Stimulated activated CD4-positive, alpha-beta T cell treated with anti-CD3 and anti-CD28 coated beads, Interleukin-12 subunit alpha, Interleukin-12 subunit beta, amount 100 ng/mL, for 4 hours (primary cell): ENCODE measurements at places on chromosomes 3 and 15.

GRCh38 chr3:26460985-26461384, 161.6 kb upstream of the LRRC3B start:
- DNase-seq: no peak

GRCh38 chr3:126552688-126553283, 5.9 kb downstream of the C3orf22 start:
- DNase-seq: no peak

GRCh38 chr3:133746712-133747066, 496 bp downstream of the TF start:
- DNase-seq: no peak

GRCh38 chr3:107561980-107562379, 39.2 kb downstream of the BBX start:
- no peak for DNase-seq

GRCh38 chr3:184783319-184783718, 28.6 kb upstream of the VPS8 start:
- no peak for DNase-seq

- no peak for DNase-seq
Observed at GRCh38 chr3:41369838-41370237, 170.5 kb downstream of the CTNNB1 start.

GRCh38 chr3:192090586-192090985, 629.6 kb downstream of the PYDC2 start:
- no peak for DNase-seq

GRCh38 chr3:172125053-172125452, 85.7 kb downstream of the FNDC3B start:
- DNase-seq: no peak

DNA sequence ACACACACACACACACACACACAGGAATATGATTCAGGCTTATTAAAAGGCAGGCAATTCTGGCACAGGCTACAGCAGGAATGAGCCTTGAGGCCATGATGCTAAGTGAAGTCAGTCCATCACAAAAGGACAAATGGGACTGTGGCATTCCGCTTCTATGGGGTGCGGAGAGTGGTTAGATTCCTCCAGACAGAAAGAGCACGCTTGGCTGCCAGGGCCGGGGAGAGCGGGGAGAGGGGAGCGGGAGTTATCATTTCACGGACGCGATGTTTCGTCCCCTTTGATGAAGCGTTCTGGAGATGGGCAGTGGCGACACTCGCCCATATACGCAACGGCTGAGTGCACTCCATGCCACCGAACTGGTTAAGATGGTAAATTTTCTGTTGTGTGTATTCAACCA, 58.5 kb upstream of the FAM174B start:
- DNase-seq: no peak

GRCh38 chr15:33188641-33189257, 5.8 kb downstream of the FMN1 start:
- no peak for DNase-seq

DNA sequence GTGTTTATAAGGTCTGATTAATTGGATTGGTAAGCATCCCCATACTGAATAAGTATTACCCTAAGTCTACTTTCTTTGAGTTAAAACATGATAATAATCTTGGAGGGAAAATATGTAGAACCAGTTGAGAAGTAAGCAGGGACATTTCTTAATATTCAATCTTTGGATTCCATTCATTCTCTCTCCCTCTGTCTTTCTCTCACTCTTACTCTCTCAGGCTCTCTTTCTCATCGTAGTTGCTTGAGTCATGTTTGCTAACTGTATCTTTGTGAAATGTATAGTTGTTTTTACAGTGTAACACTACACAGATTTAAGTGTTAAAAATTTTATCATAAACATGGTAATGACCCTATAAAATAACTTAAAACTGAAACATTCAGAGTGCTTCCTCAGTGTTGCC, 163.8 kb downstream of the RSRC1 start:
- no peak for DNase-seq

DNA sequence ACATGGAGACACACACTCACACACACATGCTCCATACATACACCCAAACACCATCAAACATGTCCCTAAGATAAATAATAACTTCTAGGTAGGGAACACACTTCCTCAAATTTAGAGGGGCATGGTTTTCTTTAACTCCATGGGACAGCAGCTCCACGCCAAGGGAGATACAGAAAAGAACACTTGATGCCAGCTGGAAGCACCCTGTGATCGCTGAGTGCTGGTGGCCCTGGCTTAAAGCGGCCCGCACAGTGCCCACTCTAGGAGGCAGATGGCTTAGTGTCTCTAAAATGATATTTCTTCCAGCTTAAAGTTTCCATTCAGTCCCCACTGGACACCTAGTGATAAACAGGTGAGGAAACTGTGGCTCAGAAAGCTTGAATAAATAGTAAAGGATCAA, 232.9 kb downstream of the UACA start:
- no peak for DNase-seq

GRCh38 chr15:57035664-57036063, 117.2 kb downstream of the TCF12 start:
- no peak for DNase-seq

DNA sequence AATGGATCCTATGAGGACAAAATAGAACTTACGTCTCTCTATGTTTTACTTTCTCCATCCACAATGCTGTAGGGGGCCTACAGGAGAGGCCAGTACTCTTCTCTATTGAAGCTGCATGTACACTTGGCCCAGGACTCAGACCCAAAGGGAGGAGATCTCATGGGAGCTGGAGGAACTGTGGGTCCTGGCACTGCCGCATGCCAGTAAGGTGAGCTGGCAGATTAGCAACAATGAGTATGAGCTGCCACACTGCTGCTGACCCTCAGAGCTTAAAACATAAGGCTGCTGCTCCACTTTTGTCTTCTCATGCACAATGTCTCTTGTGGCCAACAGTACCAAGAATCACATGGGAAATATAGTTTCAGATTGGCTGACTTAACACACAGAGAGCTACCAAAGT, 57.8 kb upstream of the TBC1D5 start:
- DNase-seq: no peak

DNA sequence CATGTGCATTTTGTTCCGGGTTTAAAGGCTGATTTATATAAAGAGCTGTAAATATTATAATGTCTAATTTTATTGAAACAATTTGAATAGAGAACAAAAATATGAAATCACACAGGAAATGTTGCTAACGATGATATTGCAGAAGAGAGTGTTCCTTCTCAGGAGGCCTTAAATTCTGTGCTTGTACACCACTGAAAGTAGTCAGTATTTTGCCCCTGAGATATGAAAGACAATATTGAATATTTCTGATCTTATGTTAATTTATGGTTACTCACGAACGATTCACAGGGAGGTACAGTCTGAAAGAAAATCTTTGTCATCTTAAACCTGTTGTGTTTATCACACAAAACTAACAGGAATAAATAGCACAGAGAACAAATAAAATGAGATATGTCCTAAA, 213.2 kb upstream of the PLSCR5 start:
- no peak for DNase-seq

GRCh38 chr3:134236505-134237170, 14.0 kb downstream of the RYK start:
- no peak for DNase-seq

- peak; percentile 63 for DNase-seq
Observed at GRCh38 chr3:9500108-9501050, 53.2 kb downstream of the LHFPL4 start.

DNA sequence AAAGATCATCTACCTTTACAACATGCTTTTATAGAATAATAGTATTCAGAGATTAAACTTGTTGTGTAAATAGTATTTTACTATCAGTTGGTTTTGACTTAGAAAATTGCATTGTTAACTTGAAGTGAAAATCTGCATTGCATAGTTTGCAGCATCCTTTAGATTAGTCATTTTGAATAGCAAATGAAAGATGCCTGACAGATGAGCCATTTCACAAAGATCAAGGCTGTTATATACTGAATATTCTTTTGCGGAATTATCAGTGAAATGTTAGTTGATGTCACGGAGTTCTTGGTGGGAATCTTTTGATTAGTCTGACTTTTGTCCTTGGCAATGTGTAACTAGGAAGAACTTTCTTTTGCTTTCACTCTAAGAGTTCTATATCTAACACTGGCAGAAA, 24.5 kb downstream of the RSRC1 start:
- DNase-seq: no peak

GRCh38 chr3:100261485-100261903, 702 bp downstream of the TBC1D23 start:
- no peak for DNase-seq

GRCh38 chr3:15538345-15538744, 16.8 kb upstream of the COLQ start:
- DNase-seq: no peak

- DNase-seq: peak; percentile 16
Observed at GRCh38 chr15:44788748-44789147, 52.4 kb downstream of the TRIM69 start.

GRCh38 chr15:20340931-20341661, 200.5 kb downstream of the GOLGA6L6 start:
- DNase-seq: no peak

GRCh38 chr15:66881173-66881905, 179.3 kb downstream of the SMAD6 start:
- DNase-seq: no peak

DNA sequence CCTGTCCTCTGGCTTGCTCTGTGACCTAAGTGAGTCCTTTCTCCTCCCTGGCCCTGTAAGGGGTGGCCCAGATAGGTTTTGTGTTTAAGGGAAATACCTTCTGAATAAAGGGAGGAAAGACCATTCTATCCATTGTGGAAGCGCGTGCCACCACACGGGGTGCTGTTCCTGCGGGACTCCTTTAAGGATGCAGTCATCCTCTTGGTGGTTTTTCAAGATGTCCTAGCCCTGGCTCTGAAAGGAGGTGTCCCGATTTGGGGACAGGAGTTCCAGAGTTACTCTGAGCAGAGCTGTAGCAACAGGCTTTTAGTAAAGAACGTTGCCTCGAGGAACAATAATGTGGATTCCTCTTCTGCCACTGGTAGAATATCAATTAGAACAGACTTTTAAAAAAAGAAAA, 9.6 kb downstream of the SLC6A6 start:
- DNase-seq: no peak

GRCh38 chr3:134976948-134977347, 181.9 kb downstream of the EPHB1 start:
- DNase-seq: no peak

DNA sequence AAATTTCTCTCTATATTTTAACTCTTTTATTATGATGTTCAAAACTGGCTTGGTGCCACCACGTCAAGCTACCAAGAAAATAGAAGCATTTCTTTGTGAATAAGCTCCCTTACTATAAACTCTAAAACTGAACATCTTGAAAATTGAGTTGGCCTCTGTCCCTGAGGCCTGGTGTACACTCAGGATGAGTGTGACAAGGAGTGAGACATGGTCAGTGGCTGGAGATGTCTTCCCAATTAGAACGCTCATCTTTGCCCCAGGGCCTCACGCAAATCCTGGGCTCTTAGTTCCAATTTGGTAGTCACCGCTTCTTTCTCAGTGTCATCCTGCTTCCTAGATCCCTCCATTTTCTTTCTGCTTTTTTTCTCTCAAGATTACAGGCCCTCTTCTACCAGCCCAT, 26.2 kb downstream of the SLC2A2 start:
- no peak for DNase-seq

DNA sequence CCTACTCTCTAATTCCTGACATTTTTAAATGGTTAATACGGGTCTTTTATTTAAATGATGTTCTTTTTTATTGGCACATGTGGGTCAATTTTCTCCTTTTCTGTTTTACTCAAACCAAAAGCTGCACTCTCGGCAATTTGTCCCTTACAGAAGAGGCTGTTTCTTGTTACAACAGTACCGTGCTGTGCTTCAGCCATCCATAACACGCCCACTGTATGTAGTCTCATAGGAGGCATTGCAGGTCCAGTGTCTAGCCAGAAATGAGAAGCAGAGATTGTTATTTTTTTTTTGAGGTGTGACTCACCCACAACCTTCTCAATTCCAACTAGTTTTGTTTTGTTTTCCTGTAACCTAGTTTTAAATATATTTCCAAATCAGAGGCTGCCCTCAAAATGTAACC, 164.6 kb downstream of the GMNC start:
- no peak for DNase-seq

DNA sequence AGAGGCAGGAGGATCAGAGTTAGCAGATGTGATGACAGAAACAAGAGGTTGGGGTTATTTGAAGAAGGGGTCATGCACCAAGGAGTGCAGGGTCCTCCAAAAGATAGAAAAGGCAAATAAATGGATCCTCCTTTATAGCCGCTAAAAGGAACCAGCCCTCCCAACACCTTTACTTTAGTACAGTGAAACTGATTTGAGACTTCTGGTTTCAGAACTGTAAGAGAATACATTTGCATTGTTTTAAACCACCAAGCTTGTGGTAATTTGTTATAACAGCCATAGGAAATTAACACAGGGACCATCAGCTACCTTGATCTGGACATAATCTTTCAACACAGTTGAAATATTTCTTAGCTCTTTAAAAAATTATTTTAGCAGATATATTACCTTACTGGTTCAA, 166.6 kb downstream of the TIGIT start:
- DNase-seq: no peak

- no peak for DNase-seq
Observed at GRCh38 chr3:178172121-178172520, 364.1 kb upstream of the KCNMB2 start.

DNA sequence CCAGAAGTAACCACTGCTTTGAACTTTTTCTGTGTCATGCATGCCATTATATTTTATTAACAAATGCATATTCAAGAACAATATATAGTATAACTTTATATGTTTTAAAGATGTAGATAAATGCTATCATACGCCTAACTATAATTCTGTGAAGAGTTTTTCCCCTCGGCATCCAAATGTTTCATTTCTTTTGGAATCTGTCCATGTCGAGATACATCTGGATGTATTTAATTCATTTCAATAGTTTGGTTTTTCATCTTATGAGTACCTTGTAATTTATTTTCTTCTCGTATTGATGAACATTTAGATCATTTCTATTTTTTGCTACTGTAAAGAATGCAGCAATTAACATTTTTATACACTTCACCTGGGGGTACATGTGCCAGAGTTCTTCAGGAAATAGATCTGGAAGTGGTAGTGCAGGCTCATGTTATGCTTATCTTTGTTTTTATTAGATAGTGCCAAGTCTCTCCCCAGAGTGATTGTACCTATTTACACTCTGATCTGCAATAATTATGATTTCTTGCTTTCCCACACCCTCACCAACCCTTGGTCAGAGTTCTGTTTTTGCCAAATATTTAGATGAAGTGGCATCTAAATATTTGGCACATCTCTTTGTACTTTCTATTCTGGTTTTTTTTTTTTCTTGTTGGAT, 29.7 kb downstream of the USP13 start:
- no peak for DNase-seq

DNA sequence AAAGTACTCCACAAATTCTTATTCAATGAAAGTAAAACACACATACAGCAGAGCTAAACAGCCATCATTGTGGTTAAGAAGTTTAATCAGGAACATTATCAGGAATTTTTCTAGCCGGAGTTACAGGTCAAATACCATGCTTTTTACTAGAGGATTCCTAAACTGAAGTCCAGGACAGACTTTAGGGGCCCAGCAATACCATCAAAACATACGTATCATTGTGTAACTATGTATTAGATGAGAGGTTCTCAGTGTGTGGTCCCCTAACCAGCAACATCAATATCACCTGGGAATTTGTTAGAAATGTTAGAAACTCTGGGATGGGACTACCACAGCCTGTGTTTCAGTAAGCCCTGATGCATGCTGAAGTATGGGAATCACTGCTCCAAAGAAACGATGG, 404.2 kb upstream of the IL12A start:
- no peak for DNase-seq
